ENCODE measurements at places on chromosomes 1 and 21.

- DNase-seq: no peak
These were observed 836.1 kb upstream of the ADAMTS5 start for GRCh38 chr21:27802816-27803475.

GRCh38 chr1:200775850-200776249, 37.2 kb downstream of the CAMSAP2 start:
- DNase-seq: no peak

DNA sequence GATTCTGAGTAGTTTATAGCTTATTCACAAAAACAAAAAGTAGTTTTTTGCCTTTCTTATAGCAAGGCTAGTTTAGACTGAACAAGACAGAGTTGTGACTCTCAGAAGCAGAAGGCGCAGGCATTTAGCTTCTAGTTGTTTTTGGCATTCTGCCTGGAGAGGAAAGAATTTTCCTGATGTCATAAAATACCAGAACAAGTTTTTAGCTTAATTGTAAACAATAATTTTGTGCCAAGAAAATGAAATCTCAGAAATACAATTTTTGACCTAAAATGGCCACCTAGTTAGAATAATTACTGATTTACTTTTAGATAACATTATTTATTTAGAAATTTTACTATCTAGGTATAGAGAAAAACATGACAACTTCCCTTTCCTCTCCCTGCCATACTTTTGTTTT, 1.0 kb downstream of the DNAJB4 start:
- peak; percentile 87 for DNase-seq

GRCh38 chr1:196088541-196088940, 519.7 kb downstream of the KCNT2 start:
- no peak for DNase-seq

- peak; percentile 39 for DNase-seq
These were observed 1.6 kb downstream of the DRAXIN start for GRCh38 chr1:11693024-11693590.

DNA sequence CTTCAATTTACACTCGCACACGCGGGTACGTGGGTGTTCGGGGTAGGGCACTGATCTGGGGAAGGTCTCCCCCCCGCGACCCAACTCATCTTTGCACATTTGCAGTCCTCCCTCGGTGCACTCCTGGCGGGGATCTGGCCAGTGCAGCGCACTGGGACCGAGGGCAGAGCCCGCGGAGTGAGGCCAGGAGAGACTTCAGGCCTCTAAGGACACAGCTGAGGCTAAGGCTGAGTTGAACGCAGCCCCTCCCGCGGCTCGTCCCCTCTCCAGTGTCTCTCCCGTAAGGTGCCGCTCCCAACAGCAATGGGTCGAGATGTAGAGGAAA, 936 bp upstream of the NCAM2 start:
- DNase-seq: no peak

DNA sequence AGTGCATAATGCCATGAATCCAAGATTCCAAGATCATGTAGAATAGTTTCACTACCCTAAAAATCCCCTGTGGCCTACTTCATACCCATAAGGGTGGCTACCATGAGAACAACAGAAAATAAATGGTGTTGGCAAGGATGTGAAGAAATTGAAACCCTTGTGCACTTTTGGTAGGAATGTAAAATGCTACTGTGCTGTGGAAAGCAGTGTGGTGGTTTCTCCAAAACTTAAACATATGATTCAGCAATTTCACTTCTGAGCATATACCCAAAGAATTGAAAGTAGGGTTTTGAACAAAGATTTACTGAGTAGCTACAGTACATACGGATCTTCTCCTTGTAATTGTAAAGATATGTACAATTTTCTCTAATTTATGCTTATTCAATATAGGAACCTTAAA, 16.0 kb downstream of the FNBP1L start:
- DNase-seq: no peak

- DNase-seq: no peak
These were observed 8.1 kb downstream of the KRTAP10-1 start for GRCh38 chr21:44531606-44532564.

DNA sequence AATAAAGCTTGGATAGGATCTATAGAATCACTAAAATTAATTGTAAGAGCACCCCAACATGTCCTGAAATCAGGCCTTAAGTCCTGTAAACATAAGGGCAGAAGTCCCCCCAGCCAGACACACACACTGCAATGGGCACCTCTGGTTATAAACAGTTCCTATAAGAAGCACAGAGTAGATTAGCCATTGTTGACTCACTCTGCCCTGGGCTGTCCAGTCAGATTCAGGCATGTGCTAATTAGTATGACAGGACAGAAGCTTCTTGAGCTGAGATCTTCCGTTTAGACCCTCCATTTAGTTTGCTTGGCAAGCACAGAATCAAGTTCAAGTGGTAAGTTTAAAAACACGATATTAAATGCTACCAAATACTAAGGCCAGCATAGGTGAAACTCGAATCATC, 11.8 kb upstream of the DENND1B start:
- no peak for DNase-seq

DNA sequence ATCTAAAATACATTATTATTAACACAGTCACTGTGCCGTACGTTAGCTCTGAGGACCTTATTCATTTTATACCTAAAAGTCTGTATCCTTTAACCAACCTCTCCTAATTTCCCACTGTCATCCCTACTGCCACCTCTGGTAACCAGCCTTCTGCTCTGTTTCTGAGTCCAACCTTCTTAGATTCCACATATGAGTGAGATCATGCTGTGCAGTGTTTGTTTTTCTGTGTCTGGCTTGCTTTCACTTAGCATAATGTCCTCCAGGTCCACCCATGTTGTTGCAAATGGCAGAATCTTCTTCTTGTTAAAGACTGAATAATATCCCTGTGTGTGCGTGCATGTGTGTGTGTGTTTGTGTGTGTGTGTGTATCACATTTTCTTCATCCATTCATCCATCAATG, 64.2 kb downstream of the ETS2 start:
- no peak for DNase-seq

DNA sequence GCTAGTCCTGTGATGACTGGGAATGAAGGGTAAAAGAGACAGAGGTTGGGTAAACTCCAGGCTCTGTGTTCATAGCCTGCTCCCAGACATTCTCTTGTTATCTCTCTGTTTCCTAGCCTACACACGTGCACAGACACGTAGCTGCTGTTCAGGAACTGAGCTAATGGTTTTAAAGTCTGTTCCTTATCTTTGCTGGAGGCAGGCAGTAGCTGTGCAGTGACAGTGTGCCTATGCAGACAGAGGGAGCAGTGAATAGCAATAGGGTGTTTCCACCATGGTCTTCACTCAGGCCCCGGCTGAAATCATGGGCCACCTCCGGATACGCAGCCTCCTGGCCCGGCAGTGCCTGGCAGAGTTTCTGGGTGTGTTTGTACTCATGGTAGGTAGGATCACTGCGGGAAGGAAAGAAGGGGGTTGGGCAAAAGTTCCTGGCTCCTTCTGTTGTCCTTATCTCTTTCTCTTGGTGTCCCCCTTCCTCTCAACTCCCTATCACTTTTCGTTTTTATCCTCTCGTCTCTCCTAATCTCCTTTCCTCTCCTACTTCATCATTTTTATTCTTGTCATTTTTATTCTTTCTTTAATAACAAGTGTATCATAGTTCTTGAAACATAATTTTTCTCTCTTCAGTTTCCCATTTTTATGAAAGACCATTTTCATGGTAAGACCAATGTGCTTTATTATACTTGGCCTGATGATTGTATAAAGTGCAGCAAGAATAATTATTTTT, at the start of gene AQP10:
TSS of gene AQP10 (plus strand) at position 212 of the 727 bp plus-strand sequence. CDS start at position 275, 63 bp downstream.
- DNase-seq: no peak

GRCh38 chr1:18646786-18647410, 16.3 kb downstream of the PAX7 start:
- no peak for DNase-seq

- DNase-seq: no peak
These were observed 53.8 kb downstream of the PLA2G4A start for GRCh38 chr1:186882372-186883134.

GRCh38 chr1:90127288-90127953, 132.5 kb downstream of the ZNF326 start:
- DNase-seq: no peak

DNA sequence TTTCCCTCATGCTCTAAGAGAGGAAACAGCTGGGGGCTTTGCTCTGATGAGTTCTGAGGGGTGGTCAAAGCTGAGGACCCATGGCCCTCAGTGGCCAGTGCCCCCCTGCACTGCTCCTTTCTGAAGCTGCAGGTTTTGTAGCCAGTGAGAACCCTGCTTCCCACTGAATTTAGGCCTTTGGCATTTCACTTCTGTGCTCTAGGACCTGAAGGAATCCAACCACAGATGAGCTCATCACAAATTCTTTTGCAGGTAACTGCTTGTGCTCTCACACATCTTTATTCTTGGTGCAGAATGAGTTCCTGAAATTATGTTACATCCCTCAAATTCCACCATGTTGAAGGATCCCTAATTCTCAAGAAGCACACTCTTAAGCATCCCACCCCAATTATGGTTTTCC, 248.7 kb upstream of the IRF2BP2 start:
- DNase-seq: no peak

DNA sequence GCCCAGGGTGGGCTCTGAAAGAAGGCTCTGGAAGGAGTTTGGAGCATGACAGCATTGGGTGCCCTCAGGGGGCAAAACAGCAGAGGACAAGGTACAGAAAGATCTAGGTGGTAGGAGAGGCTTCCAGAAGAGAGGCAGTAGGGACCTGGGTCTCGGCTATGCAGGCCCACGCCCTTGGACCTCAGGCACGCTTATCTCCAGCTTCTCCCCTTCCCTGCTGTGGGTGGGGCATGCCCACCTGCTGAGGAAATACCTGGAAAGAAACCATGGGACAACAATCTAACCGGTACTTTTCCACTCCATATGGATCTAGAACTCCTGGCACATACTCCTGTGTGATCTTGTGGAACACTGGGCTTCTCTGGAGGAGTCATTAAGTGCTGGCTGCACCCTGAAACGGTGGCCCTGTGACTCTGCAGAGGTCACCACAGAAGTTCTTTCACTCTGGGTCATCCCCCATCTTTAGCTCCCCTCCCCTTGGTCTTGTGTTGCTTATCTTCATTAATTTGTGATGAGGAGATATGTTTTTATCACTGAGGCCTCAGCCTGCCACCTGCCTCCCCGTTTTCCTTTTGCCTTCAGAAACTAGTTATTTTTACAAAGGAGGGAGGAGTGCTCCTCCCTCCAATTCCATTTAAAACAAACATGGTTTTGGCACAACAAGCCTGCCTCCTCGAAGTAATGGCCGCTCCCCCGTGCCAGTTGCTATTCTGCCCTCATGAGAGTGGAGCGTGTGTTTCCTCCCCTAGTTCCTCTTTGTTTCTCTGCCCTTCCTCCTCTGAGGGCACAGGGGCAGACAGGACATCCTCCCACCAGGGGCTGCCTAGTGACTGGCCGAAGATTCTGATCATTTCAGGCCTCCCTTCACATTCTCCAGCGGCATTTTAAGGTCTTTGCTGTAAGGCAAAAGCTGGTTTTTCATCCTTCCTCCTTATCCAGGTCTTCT, 78.0 kb upstream of the ATP5PO start:
- DNase-seq: no peak

GRCh38 chr1:118338936-118339335, 153.9 kb upstream of the SPAG17 start:
- no peak for DNase-seq

DNA sequence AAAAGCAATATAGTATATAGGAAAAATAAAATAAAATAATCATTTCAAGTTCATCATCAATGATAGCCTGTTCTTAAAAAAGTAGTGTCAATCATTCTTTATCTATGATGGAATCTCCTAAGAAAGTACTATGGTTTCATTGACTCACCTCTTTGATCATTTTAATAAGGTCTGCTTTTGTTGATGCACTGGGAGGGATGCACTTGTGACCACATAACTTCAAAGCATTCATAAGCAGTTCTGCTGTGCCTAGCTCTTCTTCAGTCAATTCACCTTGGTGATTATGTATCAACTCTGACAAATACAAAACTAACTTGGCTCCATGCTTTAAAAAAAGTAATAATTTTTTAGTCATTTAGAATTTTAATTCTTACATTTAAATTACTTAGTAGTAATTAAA, 84.8 kb upstream of the GNG4 start:
- DNase-seq: no peak

DNA sequence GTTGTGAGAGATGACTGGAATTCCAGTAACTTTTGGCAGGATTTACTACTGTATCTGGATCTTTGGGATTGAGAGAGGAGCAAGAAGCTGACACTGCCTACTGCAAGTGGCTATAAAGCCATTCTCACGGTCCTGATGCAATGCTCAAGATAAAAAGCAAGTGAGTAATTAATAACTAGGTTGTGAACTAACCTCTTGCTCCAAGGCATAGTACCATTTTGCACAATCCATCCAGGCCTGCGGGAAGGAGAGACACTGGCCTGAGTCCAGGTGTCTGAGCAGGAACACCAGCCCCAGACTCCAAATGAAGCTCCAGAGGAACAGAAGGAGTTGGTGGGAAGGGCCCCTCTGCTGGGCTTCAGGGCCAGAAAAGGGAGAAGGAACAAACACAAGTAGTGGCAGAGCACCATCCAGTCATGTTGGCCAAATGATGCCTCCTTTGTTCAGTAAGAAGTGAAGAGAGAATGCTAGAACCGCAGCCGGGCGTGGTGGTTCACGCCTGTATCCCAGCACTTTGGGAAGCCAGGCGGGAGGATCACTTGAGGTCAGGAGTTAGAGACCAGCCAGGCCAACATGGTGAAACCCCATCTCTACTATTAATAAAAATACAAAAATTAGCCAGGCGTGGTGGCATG, 9.9 kb upstream of the SLC45A3 start:
- no peak for DNase-seq

- no peak for DNase-seq
These were observed 200.5 kb upstream of the NEGR1 start for GRCh38 chr1:72482736-72483413.

DNA sequence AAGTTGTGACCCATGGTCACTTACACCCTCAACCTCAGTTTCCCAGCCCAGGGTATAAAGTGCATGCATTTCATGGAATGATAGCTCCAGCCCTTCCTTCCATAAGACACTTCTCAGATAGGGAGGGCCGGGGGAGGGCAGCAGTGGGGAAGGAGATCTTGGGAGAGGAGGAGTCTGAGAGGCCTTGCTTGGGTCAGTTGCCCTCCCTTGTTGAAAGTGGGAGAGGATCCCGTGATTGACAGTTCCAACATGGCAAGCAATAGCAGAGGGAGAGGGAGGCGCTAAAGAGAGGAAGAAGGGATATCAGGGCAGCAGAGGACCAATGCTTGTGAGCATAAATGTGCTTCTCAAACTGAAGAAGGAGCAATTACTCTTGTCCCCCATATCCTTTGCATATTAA, 244.4 kb downstream of the CHRM3 start:
- DNase-seq: no peak

- no peak for DNase-seq
These were observed 73.8 kb downstream of the MRPL37 start for GRCh38 chr1:54273795-54274163.

DNA sequence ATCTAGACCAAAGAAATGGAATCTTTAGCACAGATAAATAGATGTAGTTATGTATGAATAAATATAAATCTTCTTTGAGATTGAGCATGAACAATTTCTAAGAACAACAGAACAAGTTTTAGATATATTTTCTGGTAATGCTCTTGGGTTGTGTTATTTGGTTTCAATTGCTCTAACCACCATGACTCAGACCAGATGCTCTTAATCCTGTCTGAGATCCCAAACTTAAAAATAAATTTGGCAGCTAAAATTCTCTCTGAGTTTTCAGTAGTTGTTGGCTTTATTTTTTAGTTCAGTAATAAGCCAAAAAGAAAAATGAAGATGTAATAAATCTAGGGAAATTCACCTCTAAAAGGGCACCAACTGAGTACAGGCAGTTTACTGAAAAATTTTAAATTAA, 1693.4 kb downstream of the NCAM2 start:
- no peak for DNase-seq
